ENCODE measurements at places on chromosomes 5 and 9.

DNA sequence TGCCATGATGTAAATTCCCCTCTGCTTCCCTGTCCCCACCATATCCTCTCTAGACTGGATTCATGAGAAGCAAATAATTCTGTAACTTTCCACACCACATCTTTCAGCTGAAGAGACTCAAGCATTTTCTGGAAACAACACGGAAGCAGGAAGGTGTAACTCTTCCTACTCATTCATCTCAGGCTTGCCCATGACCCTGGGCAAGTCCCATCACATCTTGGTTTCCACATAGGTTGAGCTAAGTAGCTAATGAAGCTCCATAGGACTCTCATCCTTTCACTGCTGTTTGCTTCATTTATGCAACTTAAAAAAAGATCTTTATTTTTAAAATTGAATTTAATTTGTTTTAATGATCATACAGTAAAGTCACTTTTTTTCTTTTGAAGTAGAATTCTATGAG is 32.7 kb upstream of the STARD4 start:
- no peak for DNase-seq

- DNase-seq = no peak
These were observed 125.7 kb upstream of the PTGER4 start for GRCh38 chr5:40554054-40554453.

GRCh38 chr9:130563797-130564196 is 15.6 kb upstream of the FUBP3 start:
- no peak for DNase-seq

DNA sequence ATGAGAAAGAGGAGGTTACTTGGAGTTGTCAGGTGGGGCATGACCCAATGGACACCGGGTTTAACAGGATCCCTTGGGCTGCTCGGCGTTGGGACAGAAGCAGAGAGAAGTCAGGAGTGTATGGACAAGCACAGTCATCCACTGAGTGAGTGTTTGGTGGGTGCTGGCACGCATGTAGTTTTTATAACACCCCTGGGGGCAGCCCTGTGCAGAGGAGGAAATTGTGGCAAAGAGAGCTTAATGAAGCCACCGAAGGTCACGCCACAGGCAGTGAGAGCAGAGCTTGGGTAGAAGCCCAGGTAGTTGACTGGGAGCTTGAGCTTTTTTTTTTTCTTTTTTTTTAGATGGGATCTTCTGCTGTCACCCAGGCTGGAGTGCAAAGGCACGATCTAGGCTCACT is 43.2 kb upstream of the IER5L start:
- no peak for DNase-seq

DNA sequence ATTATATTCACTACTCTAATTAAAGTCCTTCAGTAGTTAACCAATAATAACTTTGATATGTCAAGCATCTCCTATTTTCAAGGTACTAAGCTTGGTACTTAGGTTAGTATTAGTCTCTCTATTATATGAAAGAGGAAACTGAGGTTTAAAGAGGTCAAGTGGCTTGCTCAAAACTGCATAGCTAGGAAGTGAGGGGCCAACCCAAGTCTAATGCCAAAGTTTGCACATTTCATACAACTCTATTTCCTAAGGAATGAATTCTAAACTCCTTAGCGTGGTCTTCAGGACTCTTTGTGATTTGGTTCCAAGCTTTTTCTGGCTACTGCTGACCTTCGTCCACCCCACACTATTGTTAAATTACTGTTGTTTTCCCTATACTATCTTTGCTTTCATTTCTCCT is 9.9 kb upstream of the SHOC1 start:
- DNase-seq = no peak

DNA sequence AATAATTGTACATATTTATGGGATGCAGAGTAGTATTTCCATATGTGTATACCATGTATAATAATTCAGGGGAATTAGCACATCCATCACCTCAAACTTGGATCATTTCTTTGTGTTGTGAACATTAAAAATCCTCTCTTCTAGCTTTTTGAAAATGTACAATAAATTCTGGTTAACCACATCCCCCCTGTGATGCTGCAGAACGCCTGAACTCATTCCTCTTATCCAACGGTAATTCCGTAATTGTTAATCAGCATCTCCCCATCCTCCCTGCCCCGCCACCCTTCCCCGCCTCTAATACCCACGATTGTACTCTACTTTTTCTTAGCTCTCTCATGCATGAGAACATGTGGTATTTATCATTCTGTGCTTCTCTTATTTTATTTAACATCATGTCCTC is 127.7 kb upstream of the ANKRD55 start:
- no peak for DNase-seq

DNA sequence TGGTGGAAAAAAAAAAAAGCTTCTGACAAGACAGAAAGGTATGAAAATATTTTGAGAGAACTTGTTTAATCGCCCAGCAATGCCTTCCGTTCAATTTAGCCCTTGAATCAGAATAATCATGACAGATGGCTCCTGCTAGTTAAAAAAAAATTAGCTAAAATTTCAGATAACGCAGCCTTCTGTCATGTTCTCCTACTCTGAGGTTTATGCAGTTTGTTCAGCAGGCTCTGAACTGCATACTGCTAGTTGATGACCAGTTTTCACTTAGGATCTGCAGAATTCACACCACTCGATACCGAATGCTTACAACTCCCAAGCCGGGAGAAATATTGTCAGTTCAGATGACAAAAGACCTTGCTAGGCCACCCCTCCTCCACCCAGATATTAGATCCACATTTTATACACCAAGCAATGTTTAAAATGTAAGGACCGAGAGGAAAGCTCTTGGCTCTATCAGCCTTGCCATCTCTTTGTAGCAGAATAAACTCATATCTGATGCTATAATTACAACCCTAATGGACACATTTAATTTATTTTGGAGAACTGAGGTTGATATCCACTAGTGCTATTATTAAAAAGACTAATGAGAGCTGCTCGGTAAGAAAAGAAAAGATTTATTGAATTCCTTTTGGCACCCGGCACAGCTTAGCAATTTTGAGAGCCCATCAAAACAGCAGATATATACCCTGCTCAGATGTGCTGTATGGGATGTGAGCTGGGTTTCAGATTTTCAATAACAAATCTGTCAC is 322.8 kb downstream of the GLIS3 start:
- DNase-seq = no peak

DNA sequence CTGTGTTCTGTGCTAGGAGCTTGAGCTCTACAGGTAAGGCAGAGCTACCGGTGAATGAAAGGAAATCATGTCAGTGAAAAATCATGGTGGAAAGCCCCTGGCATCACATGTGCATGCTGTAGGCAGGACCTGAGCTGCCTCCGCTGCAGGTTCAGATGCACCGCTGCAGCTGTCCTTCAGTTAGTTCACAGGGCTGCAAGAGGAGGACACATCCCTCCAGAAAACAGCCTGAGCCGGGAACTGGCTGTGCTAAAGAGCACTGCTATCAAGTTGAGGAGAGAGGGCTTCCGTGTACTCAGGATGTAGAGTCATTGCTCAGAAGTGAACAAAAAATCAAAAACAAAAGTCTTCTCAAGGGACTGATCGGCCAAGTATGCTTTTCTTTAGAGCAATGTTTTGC is 138.6 kb downstream of the ERCC6L2 start:
- DNase-seq = no peak

GRCh38 chr9:117746263-117746662 is 42.1 kb downstream of the TLR4 start:
- no peak for DNase-seq

DNA sequence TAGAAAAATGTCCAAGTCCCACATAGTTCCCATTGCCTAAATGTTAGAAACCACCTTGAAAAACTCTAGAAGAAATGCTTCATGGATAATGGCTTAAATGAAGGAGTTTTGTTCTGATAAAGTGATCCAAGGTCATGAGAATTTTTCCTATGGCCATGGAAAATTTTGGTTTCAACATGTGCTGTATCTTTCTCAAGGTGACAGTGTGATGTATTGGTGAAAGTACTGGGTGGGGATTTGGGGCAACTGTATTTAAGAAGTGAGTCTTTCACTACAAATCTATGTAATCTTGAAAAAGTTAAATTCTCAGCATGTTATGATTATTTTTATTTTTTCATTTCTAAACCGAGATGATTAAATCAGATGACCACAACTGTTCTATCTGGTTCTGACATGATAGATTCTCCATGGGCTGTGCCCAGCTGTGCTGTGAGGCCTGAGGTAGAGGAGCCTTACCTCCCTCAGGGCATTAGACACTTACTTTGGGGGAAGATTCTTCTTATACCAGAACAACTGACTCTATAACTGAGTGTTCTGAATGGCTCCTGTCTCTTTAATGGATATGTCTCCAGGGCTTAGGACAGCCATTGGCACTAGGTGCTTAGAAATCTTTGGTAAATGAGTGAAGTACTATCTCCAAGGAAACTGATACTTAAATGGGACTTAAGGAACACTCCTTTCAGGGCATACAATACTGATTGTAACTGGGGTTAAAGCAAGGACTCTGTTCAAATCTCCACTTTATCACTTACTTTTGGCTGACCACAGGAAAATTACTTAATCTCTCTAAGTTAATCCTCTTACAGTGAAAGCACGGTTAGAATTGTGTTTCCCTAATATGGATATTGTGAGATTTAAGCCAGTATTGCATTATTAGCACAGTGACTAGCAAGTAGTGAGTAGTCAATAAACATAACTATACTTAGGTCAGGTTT is 397.4 kb upstream of the MEF2C start:
- DNase-seq = no peak

- DNase-seq = no peak
These were observed 267.8 kb upstream of the NREP start for GRCh38 chr5:112024769-112025168.

- no peak for DNase-seq
These were observed 220.8 kb downstream of the FSTL4 start for GRCh38 chr5:133391354-133392136.

DNA sequence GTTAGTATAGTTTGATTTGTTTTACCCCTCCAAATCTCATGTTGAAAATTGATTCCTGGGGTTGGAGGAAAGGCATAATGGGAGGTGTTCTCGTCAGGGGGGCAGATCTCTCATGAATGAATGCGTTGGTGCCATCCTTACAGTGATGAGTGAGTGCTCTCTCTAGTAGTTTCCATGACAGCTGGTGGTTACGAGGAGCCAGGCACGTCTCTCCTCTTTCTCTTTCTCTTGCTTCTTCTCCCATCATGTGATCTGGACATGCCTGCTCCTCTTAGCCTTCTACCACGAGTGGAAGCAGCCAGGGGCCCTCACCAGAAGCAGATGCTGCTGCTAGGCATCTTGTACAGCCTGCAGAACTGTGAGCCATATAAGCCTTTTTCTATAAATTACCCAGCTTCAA is 454.1 kb downstream of the EFNA5 start:
- DNase-seq = no peak

DNA sequence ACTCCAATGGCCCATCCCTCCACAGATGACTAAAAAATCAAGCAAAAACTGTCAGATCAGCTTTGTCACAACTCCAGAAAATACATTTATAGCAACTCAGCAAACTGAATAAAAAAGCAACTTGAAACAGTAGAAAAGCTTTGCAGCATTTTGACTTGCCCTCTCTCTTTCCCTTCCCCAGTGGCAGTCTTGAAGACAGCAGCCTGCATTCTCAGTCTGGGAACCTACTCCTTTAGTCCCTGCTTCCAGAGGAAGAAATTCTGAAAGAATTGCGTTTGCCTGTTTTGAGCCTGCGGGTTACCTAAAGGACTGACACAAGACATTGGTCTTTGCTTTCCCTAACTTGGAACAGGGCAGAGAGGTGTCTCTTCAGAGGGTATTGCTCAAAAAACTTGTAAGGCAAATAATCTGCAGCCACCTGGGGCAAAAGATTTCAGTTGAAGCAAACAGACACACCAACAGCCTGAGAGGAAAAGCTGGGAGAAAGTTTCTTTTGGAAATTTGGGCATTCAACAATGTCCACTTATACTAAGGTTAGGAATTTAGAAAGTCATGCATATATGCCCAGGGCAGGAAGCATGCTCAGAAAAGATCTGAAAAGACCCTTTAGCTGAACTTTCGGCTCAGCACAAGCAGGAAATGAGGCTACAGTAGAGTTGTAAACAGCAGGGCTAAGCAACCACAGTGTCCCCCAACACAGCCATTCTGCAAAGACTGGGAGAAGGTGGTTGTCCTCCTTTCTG is 15.2 kb upstream of the SLC35D2 start:
- DNase-seq = no peak

- DNase-seq = no peak
These were observed 12.3 kb downstream of the CHD1 start for GRCh38 chr5:98916540-98916939.

Measured in stimulated activated CD8-positive, alpha-beta memory T cell treated with anti-CD3 and anti-CD28 coated beads, Interleukin-4, amount 100 ng/mL, for 24 hours (primary cell).